Calu3 (cell line): ENCODE measurements at places on chromosomes 12 and 14. TPM values are rescaled to one million over a fixed set of nuclear protein-coding genes. Genes with fewer than 3 reads are reported as not detected.

GRCh38 chr12:124595444-124595843 is 28.0 kb upstream of the NCOR2 start:
- peaks cover 24% of the 10 kb centered on the region for H3K4me1 ChIP-seq
- H3K36me3 ChIP-seq, result no peaks in the 10 kb centered on the region
- H3K27ac ChIP-seq, result no peak overlapping the region
- H3K4me3 ChIP-seq, result no peak overlapping the region
- DNase-seq, result no peak

DNA sequence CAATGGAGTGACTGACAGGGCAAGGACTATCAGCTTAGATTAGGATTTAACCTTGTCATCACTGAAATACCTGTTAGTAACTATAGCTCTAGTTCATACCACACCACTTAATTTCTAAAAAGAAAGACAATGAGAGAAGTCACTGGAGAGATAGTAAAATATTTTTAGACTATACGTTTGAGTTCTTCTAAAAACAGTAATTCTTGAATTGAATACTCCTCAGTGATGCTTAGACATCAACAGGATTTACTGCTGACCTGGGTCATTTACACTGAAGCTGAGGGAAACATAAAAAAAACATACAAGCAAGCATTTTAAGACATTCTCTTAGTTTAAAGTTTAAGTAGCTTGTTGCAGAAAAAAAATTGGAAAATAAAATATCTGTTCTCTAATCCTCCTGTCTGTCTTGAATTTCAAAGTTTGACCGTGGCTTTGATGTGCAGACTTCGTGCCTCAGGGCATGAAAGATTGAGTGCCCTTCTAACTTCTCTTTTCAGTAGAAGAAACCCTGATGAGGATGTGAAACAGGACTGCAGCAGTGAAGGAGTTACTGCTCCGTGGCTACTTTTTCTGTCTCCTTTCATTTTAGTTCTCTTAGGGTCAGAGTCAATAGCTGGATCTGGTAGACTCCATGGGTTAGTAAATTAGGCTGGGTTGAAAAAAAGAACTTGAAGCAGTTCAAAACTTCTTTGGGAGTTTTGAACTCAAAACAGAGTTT is 172.2 kb downstream of the PTPRO start:
- no peaks in the 10 kb centered on the region for H3K36me3 ChIP-seq
- no peak for DNase-seq
- H3K27ac ChIP-seq, result no peak overlapping the region

DNA sequence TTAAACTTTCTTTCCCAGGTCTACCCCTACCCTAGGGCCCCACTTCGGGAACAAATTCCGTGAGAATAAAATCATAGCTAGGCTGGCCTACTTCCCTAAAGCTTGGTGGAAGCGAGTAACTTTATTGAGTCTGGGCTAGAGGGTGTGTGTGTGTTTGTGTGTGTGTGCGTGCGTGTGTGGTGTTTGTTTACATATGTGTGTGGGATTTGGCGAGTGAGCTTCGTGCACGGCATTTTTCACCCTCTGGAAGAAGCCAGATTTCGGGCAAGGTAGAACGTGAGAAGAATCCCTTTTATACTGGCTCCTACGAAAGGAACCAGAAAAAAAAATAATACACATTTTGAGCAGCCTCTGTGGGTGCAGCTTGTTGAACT is 7.5 kb upstream of the LHX5 start:
- DNase-seq, result no peak
- H3K4me1 ChIP-seq, result no peaks in the 10 kb centered on the region
- H3K36me3 ChIP-seq, result no peaks in the 10 kb centered on the region

PTGDR gene
- not detected in 2 replicates for total RNA-seq
